ENCODE measurements at places on chromosomes 16 and 17.

GRCh38 chr17:2961446-2961845 lies 102.0 kb downstream of the OR1D5 start:
- DNase-seq = no peak

GRCh38 chr17:76123191-76123499 lies 17.9 kb downstream of the FOXJ1 start:
- DNase-seq = no peak

- no peak for DNase-seq
These were observed 3.1 kb downstream of the SPNS3 start for GRCh38 chr17:4436846-4437245.

DNA sequence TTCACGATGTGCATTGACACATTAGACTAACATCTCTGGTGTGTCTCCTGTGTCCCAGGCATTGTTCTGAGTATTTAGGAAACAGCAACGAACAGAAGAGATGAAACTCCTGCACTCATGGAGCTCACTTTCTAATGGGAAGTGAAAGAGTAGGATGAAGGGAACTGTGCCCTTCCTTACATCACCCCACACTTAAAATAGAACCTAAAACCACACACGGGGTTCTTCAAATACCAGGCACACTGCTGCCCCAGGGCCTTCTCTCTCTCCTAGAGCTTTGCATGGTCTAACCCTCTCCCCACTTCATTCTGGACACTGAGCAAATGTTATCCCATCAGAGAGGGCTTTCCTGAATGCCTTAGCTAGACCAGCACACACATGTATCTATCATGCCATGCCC lies 33.7 kb downstream of the TRIM25 start:
- no peak for DNase-seq

DNA sequence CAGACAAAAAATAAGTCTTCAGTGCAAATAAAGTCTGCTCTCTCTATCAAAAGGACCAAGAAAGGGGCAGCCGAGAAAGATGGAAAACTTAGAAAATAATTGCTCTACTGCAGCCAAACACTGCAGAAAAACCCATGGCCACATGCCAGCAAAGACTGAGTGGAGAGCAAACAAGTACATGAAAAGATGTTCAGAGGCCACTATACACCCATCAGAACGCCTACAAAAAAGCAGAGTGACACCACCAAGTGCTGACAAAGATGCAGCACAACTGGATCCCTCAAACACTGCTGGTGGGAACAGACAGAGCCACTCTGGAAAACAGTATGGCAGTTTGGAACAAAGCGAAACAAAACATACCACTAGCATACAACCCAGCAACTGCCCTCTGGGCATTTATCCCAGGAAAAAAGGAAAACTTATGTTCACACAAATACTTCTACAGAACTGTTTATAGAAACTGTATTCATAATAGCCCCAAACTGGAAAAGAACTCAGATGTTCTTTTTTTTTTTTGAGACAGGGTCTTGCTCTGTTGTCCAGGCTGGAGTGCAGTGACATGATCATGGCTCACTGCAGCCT lies 36.7 kb downstream of the KIAA0753 start:
- no peak for DNase-seq

DNA sequence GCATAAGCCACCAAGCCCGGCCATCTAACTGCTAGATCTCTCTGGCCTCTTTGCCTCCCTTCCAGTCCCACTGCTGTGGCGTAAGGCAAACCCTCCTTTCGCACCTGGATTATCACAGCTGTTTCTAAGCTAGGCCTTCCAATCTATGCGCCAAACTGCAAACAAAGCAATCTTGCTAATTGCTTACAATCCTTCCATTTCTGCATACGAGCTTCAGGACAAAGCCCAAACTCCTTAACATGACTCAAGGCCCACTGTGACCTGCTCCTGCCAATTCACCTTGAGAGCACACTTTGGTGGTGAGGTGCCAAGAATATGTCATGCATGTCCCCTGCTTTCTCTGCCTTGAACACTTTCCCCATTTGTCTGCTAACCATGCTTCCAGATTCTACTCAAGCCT lies 6.0 kb upstream of the ARL5C start:
- no peak for DNase-seq

DNA sequence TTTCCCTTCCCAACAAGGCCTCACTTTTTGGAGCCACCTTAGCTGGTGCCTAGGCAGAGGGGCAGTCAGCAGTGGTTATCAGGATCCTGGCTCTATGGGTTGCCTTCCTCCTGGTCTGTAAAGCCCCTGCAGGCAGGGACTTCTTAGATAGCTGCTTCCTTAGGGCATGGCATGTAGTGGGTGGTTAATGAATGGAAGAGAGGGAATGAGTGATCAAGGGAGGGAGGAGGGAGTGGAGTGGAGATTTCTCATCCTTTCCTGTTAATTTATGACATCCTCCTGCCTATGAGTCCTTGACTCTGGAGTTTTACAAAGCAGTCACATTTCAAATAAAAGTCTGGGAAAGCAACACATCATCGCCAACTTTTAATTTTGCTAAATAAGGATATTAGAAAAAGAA lies 40.7 kb downstream of the SNX20 start:
- no peak for DNase-seq

DNA sequence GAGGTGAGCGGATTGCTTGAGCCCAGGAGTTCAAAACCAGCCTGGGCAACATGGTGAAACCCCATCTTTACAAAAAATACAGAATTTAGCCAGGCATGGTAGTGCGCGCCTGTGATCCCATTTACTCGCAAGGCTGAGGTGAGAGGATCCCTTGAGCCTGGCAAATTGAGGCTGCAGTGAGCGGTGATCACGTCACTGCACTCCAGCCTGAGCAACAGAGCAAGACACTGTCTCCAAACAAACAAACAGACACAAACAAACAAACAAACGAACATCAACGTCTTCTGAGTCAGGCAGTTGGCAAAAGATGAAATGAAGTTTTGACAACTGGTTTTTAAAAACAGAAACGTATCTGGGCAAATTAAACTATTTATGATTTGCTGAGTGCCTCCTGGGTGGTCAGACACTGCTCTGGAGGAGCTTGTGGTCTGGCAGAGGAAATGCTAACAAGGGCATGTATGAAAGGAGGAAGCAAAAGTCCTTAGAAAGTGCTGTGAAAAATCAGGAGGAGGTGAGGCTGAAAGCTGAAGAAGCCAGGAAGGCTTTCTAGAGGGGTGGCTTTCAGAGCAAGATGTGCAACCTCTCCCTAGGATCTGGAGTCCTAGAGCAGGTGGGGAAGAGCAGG lies 10.2 kb upstream of the KRT20 start:
- DNase-seq = no peak

GRCh38 chr17:6011206-6011605 lies 59.0 kb upstream of the WSCD1 start:
- DNase-seq = no peak

GRCh38 chr17:81298325-81298990 lies 3.4 kb upstream of the SLC38A10 start:
- DNase-seq = no peak

DNA sequence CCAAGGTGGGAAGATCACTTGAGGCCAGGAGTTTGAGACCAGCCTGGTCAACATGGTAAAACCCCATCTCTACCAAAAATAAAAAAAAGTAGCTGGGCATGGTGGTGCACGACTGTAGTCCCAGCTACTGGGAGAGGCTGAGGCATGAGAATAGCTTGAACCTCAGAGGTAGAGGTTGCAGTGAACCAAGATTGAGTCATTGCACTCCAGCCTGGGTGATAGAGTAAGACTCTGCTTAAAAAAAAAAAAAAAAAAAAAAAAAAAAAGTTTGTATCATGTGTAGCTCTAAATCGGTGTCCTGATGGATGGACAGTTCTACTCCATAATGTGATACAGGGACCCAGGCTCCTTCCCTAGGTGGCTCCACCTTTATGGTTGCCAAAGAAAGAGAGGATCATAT lies 497.1 kb upstream of the RBFOX1 start:
- no peak for DNase-seq

DNA sequence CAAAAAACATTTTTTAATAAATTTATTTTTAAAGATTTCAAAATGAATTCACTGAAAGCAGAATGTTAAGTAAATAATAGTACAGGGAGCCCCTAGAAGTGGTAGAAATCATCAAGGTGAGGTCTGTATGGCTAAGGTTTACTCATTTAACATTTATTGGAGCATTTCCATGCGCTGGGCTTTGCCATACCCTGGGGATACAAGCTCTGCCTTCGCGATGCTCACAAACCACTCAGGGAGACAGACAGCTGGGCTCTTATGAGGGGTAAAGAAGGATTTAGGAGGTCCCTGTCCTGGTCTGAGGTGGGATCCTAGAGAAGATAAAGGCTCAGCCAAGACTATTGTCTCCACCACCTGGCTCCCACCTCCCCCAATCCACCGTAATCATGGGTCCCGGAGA lies 11.3 kb upstream of the LPCAT2 start:
- no peak for DNase-seq
